Left lung (tissue), 14 donors: ENCODE measurements at places on chromosomes 16 and 17. TPM values are rescaled to one million over a fixed set of nuclear protein-coding genes. Genes with fewer than 3 reads are reported as not detected.

- no peak for DNase-seq
Observed at GRCh38 chr16:63614429-63614828, 1507.4 kb downstream of the CDH11 start.

The SCNN1G gene
- total RNA-seq, result 7.8 TPM

The CCDC57 gene
- 54.5 TPM for total RNA-seq

GRCh38 chr16:583815-584591 is 5.9 kb upstream of the RAB40C start:
- DNase-seq, result no peak

The USH1G gene
- not detected for total RNA-seq

DNA sequence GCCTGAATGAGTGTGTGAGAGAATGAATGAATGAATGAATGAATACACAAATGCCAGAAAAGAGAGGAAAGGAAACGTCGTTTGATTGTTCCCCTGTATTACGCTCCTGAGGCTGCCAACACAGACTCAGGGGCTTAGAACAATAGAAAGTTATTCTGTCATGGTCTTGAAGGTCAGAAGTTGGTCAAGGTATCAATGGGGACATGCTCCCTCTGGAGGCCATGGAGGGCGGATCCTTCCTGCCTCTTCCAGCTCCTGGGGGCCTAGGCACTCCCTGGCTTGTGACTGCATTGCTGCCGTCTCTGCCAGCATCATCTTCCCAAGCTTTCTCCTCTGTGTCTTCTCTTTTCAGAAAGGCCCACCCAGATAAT is 1.5 kb upstream of the SLC38A8 start:
- peak; percentile 20 for DNase-seq

The HYDIN gene
- total RNA-seq, result 3.3 TPM

DNA sequence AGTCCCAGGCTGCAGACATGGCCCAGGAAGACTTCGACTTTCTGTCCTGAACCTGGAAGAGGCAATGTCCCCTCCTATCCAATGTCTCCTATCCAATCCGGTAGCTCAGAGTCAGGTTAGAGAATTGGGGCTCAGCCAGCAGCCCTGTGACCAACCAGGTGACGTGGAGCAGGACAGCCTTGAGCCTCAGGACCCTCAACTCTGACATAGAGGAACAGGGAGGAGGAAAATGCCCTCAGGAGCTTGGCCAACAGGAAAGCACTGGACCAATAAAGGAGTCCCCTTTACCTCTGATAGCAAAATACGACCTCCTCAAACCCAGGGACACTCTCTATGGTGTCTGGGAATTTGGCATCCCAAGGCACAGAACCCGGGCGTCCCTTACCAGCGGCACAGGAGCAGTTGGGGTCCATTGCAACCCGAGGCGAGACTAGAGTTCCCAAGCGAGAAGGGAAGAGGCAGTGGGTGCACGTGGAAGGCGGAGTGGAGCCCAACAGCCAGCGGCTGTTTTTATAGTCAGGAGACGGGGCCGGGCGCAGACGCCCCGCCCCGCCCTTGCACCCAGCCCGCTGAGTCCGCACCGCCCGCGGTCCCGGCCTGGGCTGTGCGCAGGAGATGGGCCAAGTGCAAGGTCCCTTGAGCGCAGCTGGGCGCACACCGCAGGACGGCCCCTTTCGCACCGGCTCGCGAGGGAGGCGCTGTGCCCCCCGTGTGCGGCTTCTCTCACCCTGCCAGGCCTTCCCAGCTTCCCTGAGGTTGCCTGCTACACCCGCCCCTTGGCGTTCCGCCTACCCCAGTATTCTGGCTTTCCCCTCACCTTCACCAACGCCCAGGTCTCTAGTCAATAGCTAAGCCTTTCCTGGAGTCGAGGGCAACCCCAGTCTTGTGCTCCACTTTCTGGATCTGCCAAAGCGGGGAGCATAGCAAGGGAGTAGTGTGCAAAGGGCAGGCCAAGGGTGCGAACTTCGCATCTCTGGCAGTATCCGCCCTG is at the start of gene MT1G:
MT1G (minus strand) TSS at position 485 of the 991 bp plus-strand sequence; CDS start at position 413, 72 bp downstream.
- DNase-seq, result peak; percentile 43

The CCL17 gene
- total RNA-seq, result 1.1 TPM

GRCh38 chr17:39688945-39689344 is 1.1 kb upstream of the PGAP3 start:
- peak; percentile 2 for DNase-seq

The CCDC144A gene
- total RNA-seq, result 6.6 TPM

DNA sequence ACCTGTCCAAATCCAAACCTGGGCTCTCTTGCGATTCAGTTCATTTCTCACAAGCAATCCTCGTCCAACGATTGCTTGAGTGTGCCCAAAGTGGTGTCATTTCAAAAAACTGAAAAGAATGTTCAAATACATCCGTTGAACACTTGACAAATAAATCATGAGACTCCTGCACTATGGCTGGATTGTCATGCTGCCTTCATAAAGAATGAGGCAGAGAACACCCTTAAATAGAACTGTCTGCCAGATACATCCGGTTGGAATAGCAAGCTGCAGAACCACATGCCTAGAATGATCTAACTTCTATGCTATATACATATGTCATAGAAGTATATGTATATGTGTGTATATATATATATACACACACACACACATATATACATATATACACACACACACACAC is 55.4 kb upstream of the HAPSTR1 start:
- DNase-seq, result no peak

- peak; percentile 49 for DNase-seq
Observed at GRCh38 chr17:1578029-1578428, 15.4 kb upstream of the PITPNA start.
